ENCODE measurements at places on chromosomes 7 and 10.

DNA sequence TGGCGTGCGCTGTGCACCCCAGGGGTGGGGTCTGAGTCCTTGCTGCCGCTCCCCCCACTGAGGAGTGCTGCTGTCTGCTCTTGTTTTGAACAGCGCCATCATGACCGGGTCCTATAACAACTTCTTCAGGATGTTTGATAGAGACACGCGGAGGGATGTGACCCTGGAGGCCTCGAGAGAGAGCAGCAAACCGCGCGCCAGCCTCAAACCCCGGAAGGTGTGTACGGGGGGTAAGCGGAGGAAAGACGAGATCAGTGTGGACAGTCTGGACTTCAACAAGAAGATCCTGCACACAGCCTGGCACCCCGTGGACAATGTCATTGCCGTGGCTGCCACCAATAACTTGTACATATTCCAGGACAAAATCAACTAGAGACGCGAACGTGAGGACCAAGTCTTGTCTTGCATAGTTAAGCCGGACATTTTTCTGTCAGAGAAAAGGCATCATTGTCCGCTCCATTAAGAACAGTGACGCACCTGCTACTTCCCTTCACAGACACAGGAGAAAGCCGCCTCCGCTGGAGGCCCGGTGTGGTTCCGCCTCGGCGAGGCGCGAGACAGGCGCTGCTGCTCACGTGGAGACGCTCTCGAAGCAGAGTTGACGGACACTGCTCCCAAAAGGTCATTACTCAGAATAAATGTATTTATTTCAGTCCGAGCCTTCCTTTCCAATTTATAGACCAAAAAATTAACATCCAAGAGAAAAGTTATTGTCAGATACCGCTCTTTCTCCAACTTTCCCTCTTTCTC is 26.0 kb downstream of the BNIP3 start:
- peaks cover 62% of the 10 kb centered on the region for H3K36me3 ChIP-seq
- H3K27me3 ChIP-seq, result no peaks in the 10 kb centered on the region
- no peak overlapping the region for H3K27ac ChIP-seq
- DNase-seq, result no peak
- H3K4me1 ChIP-seq, result no peaks in the 10 kb centered on the region

GRCh38 chr10:8054494-8055407 is at the start of gene GATA3:
GATA3 (plus strand) TSS chr10:8054688; CDS start chr10:8055656, 968 bp downstream.
- DNase-seq, result peak; percentile 71
- H3K36me3 ChIP-seq, result no peaks in the 10 kb centered on the region

DNA sequence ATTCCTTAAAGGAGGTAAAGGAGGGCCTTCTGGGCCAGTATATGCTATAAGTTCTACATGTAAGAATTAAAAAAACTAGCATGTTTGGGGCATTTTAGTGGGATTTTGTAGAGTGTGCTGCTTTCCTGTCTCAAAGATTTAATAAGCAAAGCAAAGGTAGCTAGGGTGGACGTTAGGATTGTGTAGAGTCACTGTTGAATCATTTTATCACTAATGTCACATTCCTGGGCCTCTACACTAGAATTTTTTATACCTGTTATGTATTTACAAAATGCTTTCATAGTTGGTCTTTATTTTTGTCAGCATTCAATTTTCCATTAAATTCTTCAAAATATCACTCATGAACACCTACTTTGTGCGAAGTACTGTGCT is 139.4 kb upstream of the PHYHIPL start:
- H3K4me1 ChIP-seq, result no peaks in the 10 kb centered on the region
- no peaks in the 10 kb centered on the region for H3K27me3 ChIP-seq
- H3K27ac ChIP-seq, result no peak overlapping the region
- H3K36me3 ChIP-seq, result no peaks in the 10 kb centered on the region
- H3K4me3 ChIP-seq, result no peak overlapping the region

GRCh38 chr7:620056-620455 is 100.4 kb upstream of the PDGFA start:
- H3K36me3 ChIP-seq, result peaks cover 27% of the 10 kb centered on the region
- DNase-seq, result no peak
- H3K27ac ChIP-seq, result peak overlapping the region; percentile 79
- peaks cover 3% of the 10 kb centered on the region for H3K27me3 ChIP-seq

- H3K4me1 ChIP-seq, result peaks cover 25% of the 10 kb centered on the region
- no peaks in the 10 kb centered on the region for H3K27me3 ChIP-seq
- no peaks in the 10 kb centered on the region for H3K36me3 ChIP-seq
- no peak overlapping the region for H3K4me3 ChIP-seq
Measured at GRCh38 chr7:105934572-105935185, 28.4 kb upstream of the CDHR3 start.

- no peak for DNase-seq
- H3K4me3 ChIP-seq, result no peak overlapping the region
- peaks cover 17% of the 10 kb centered on the region for H3K4me1 ChIP-seq
- H3K27ac ChIP-seq, result no peak overlapping the region
- H3K36me3 ChIP-seq, result peaks cover 4% of the 10 kb centered on the region
Measured at GRCh38 chr10:26809973-26810372, 50.8 kb downstream of the ABI1 start.

- peak; percentile 31 for DNase-seq
- peaks cover 2% of the 10 kb centered on the region for H3K27me3 ChIP-seq
- no peaks in the 10 kb centered on the region for H3K4me1 ChIP-seq
- H3K27ac ChIP-seq, result no peak overlapping the region
- no peaks in the 10 kb centered on the region for H3K36me3 ChIP-seq
Measured at GRCh38 chr10:93580828-93581227, 14.4 kb downstream of the FFAR4 start.

DNA sequence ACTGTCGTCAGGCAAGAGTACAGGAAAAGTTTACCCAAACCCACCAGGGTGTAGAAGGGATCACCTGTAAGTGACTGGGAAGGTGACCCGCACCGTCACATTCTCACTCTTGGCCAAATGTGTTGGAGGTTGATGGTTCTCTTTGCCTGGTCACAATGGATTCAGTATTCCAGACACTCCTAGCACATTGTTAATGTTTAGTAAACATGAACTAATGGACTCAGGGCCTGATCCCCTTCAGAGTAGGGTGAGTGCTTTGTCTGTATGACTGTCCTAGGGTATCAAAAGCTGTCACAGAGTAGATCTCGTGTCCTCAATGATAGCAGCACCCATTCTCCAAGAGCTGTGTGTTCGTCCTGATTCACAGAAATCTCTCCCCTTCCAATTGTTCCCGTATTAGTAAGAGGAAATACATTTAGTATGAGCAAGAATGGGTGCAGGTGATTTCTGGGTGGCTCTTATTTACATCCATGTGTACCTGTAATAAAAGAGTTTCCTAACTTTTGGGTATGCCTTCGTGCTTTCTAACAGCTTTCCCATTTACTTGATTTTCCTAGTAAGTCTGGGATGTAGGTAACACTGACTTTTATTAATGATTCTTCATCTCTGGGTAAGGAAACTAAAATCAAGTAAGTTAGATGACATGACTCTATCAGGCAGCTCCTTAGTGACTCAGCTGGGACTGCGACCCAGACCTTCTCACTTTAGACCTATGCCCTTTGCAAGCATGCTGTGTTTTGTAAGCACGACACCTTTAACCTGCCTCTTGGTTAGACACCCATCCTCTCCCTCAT is 4.7 kb downstream of the EEPD1 start:
- no peak overlapping the region for H3K4me3 ChIP-seq
- DNase-seq, result no peak
- peaks cover 75% of the 10 kb centered on the region for H3K27me3 ChIP-seq
- H3K27ac ChIP-seq, result no peak overlapping the region
- peaks cover 47% of the 10 kb centered on the region for H3K4me1 ChIP-seq
